ENCODE measurements at places on chromosomes 13 and 19.

- DNase-seq, result no peak
Observed at GRCh38 chr13:61935710-61936109, 520.1 kb upstream of the PCDH20 start.

- DNase-seq, result peak; percentile 88
Observed at GRCh38 chr13:23679220-23679619, 109.0 kb downstream of the TNFRSF19 start.

DNA sequence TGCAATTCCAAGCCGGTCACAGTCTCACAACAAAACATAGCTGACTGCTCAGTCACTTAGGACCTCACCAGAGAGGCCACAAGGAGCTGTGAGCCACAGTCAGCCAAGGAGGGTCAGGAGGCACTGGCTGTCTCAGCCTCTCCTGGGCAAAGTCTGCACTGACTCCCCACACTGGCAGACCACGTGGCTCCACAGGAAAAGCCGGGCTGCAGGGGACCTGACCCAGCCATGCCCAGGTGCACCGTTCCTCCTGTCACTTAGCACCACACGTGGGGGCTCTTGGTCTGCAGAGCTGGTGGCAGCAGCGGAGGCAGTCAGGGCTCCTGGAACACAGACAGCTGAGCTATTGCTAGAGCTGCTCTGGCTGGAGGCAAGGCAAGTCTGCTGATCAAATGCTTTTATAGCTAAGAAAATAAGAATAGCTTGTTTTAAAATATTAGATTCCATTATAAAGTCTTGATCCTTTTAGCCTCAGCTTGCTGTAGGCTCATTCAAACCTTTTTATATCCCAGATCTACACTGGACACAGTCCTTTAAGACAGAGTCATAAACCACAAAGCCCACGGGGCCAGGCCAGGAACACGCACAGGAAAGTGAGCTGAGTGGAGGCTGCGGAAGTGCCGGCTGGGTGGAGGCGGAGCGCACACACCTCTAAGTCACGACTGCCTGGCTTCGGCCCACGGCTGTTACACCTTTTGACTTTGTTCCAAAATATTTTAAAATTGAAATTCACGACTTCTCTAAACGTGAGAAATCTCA is 744.1 kb downstream of the UQCRFS1 start:
- peak; percentile 77 for DNase-seq

DNA sequence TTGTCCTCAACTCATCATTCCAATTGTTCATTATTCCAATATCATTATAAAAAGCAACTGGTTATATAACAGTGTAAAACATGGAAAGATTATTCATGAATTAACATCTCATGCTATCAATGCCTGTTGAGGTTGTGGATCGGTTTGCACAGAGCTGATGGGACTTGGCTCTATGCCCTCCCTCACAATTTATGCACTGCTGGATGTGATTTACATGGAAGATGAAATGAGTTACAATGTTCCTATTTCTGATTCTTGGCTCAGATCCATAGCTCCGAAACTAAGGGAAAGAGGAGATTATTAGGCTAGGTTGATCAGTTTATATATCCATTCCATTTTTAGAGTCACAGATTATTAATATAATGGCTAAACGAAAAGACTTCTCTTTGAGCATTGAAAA is 38.6 kb downstream of the SCEL start:
- DNase-seq, result no peak

- DNase-seq, result no peak
Observed at GRCh38 chr19:39890755-39891551, 43.5 kb downstream of the FCGBP start.

DNA sequence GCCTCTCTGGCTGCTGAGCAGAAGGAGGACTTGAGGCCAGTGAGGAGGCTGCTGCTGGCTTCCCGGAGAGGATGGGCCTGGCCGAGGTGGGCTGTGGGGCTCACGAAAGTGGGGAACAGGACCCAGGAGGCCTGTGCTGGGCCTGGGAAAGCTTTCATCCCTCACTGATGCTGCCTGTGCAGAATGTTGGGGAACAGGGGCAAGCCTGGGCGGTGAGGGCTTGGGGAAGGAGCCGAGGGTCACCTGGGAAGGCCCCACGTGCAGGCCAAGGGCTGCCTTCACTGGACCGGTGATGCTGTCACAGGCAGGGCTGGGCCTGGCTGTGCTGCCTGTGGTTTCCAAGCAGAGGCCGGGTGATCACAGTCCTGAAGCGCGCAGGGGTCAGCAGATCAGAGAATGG is 9.4 kb downstream of the AP1M1 start:
- no peak for DNase-seq

DNA sequence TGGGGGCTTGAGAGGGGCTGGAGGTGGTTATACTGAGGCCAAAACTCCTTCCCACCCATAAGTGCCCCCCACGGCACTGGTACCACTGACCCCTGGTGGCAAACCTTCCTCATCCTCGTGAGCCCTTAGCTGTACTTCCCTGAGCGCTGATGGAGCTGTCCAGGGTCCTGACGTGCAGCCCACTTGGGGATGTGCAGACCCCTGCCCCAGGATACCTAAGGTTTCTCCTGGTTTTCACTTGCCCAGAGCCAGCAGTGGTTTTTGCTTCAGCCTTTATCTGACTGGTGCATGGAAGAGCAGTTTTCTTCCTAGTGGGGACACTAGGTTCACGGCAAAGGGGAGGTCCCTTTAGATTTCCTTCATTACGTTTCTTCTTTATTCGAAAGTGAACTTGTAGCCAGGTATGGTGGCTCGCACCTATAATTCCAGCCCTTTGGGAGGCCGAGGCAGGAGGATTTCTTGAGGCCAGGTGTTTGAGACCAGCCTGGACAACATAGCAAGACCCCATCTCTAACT is 28.7 kb upstream of the KCTD15 start:
- DNase-seq, result peak; percentile 19

- DNase-seq, result no peak
Observed at GRCh38 chr13:112702341-112702985, 12.6 kb downstream of the ATP11A start.

DNA sequence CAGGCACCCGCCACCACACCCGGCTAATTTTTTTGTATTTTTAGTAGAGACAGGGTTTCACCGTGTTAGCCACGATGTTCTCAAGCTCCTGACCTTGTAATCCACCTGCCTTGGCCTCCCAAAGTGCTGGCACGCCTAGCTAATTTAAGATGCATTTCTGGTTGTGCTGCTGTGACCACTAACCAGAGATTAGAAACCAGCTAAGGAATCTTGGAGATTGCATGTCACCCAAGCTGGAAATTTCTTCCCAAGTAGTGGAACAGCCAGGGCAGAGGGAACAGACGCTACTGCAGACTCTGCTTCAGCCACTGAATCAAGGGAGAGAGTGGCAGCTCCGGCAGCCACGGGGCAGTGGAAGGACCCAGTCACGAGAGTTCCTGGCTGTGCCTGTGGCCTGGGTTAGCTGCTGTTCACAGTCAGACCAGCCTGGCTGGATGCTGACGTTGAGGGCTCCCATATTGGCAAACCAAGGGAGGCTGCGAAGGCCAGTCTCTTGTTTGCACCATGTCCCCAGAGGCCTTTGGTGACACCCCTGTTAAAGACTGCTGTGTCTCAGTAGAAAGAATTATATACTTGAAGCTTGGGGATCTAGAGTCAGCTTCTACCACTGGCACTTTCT is 7.9 kb downstream of the TPM4 start:
- DNase-seq, result peak; percentile 19

DNA sequence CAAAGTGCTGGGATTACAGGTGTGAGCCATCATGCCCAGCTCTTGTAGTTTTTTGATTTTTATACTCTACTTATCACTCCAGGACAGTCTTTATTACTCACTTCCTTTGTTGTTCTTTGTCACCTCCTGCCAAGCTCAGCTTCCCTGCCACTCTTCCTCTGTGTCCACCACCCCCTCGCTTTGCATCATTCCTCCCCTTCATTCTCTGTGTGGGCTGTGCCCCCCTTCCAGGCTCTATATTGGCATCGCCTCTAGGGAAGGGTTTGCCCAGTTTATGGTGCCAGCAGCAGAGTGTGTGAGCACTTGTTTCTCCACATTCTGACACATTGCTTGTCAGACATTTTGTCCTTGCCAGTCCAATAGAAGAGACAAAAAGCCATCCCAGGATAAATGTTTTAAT is 15.1 kb downstream of the ZNF302 start:
- no peak for DNase-seq

GRCh38 chr19:48671446-48671995 is 1.3 kb downstream of the NTN5 start:
- no peak for DNase-seq

DNA sequence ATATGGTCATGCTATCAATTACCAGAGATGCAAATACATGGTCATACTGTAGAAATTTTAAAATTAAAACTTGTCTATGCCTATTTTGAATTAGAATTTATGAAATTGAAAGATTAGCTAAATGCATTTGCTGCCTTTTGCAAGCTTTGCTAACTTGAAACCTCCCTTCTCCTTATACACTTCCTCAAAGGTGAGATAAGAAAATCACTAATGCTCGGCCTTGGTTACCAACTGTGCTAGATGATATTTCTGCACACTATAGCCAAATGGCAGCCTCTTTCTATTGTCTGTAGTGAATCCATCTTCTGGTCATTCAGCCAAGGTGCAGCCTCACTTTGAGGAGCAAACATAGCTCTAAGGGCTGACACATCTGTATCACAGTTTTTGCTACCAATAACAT is 31.1 kb upstream of the MYCBP2 start:
- no peak for DNase-seq

GRCh38 chr13:23634897-23635296 is 64.7 kb downstream of the TNFRSF19 start:
- DNase-seq, result no peak

DNA sequence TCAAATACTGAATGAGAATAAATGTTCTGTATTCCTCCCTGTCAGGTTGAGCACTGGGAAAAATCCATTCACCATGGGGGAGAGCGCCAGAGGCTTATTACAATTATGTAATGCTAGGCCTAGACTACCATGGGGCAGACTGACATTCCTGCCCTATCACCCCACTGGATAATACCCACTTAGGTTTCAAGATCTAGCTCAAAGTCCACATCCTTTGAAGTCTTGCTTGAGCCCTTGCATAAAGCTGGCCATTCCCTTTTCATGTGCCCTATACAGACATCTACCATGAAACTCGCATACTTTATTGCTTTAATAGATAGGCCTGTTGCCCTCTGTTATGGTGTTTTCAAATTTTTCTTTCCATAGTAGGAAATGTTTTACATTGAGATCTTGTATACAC is 149.3 kb downstream of the RGCC start:
- DNase-seq, result no peak

DNA sequence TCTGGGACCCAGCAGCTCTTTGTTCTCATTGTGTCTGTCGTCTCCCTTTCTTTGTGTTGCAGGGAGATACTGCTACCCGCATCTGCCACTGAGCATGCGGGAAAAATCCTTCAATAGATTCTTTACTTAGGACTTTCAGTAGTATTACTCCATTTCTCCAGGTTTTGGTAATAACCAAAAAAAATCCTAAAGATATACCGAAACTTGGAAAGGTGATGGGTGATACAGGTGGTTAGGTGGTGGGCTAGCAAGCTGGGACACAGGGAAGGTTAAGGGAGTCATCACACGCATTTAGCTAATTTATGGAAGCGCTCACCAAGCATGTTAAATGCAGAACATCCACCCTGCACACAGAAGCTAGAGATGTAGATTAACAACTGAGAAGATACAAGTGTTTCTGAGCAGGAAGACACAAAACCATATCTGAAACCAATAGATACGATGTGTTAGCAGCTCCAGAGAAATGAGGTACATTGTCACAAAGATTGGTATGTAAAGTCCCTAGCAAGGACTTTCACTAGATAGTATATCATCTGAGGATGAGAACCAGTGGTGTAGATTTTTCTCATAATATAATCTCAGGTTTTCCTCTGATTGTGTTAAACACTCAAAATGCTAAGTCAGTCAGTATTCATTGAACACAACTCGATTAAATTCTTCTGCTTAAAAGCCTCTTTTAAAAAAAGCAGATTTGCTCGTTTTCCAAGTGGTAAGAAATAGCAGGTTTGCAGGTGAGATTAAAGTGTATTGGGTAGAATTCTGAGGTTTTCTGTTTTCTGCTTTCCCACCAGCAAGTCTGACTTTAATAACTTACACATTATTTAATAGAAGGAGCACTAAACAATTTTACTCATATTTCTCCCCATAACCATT is 1.2 kb upstream of the SLAIN1 start:
- no peak for DNase-seq

DNA sequence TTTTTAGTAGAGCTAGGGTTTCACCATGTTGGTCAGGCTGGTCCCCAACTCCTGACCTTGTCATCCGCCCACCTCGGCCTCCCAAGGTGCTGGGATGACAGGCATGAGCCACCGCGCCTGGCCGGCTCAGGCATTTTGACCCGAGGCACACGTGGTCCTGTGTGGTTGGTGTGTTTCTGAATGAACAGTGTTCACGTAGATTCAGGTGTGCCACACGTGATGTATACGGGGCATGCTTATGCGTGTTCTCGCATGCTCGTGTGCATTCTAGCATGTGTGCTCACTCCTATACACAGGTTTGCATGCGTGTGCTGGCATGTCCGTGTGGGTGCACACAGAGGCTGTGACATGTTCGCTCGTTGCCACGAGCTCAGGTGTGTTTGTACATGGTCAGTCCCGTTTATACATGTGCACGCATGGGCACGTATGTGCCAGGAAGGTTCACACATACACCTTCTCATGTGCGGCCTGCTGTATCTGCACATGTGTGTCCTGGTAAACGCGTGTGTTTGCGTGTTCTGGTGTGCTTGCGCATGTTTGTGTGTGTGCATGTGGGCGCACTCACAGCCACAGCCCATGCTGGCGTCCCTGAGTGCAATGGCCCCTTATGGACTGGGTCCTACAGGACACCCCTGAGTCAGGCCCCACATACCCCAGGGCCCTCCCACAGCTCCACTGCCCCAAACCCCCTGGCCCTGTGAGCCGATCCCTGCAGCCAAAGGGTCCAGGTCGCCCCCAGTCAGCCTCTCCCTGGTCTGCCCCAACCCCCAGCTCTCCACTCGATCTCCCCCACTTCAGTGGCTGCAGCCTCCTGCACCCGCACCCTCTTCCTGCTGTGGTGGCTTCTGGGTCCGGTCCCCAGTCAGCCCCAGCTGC is 20.6 kb upstream of the TCF3 start:
- no peak for DNase-seq

GRCh38 chr19:20167651-20168122 is 673 bp downstream of the ZNF486 start:
- DNase-seq, result peak; percentile 45

- peak; percentile 13 for DNase-seq
Observed at GRCh38 chr13:109500146-109500773, 286.1 kb downstream of the IRS2 start.

DNA sequence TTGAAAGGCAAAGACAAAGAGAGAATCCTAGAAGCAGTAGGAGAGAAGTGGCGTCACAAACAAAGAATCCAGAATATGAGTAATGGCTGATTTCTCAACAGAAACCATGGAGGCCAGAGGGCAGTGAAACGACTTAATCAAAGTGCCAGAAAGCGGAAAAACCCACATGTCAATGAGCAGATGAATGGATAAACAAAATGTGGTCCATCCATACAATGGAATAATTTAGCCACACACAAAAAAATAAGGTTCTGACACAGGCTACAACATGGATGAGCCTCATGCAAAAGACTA is 52.2 kb upstream of the RANBP3 start:
- DNase-seq, result peak; percentile 89

DNA sequence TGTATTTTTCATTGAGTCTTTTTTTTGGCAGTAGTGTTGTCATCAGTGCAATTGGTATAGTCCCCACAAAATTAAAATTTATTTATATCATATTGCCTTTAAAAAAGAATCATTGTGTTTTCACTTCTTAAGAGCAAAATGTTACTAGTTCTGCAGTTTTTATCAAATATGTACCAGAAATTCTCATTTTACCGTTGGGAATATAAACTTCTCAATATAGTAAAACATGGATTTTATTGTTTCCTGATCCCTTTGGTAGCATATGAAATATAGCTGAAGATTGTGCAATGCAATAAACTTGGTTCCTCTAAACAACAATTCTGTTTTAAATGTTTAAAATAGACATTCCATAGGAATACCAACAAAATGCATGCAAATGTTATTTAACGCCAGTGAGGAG is 306.5 kb upstream of the PCDH20 start:
- DNase-seq, result no peak
